ENCODE measurements at places on chromosomes 3 and 15. TPM values are rescaled to one million over a fixed set of nuclear protein-coding genes. Genes with fewer than 3 reads are reported as not detected.

The MTMR10 gene
- 26.6 TPM for total RNA-seq

The SCG5 gene
- 3.7 TPM for total RNA-seq

The SCAANT1 gene
- not detected for total RNA-seq

DNA sequence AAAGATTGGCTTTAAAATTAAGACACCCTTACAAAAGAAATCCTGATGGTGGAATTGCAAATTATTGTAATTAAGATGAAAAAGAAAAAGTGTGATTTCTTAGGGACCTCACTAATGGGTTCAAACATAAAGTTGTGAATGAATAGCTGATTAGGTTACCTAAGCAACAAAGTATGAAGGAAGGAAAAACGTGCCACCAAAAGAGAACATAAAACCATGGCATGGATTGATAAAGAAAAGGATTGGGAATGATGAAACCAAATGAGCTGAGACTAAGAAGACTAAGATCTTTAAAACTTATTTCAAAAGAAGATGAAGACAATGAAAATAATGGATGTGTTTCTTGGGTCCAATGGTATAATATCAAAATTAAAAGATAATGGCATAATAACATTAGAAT lies 32.2 kb upstream of the GUCA1C start:
- DNase-seq: no peak

DNA sequence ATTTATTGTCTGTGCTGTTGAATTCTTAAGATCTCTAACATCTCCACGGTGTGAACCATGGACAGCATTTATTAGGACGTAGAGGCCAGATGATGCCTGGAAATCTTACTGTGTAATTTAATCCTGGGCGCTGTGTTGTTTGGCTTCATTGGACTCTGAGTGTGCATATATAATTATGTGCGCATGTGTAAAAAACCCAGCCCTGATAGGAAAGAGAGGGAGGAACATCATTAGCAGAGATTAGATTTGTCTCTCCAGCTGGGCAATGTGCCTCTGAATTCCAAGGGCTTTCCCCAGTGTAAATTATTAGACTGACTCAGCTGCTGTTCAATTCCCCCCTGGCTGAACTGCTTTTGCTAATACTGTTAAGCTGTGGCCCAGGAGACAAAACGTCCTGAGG lies 39.6 kb downstream of the MAP3K13 start:
- DNase-seq: no peak

- no peak for DNase-seq
Measured at GRCh38 chr3:174462916-174463315, 396.2 kb upstream of the NAALADL2 start.

GRCh38 chr3:13072600-13073325 lies 466 bp downstream of the IQSEC1 start:
- no peak for DNase-seq

GRCh38 chr3:155218462-155218861 lies 75.0 kb downstream of the STRIT1 start:
- no peak for DNase-seq

Data from activated CD4-positive, alpha-beta T cell treated with anti-CD3 and anti-CD28 coated beads, Interleukin-2, amount 10 ng/mL, durations not matched to agents 7 days and 5 days (primary cell).